ENCODE measurements at places on chromosomes 3 and 15.

- no peak for DNase-seq
- no peak overlapping the region for H3K27ac ChIP-seq
- peaks cover 2% of the 10 kb centered on the region for H3K4me1 ChIP-seq
- H3K4me3 ChIP-seq = no peak overlapping the region
Observed at GRCh38 chr15:92028389-92028724, 174.8 kb downstream of the SLCO3A1 start.

DNA sequence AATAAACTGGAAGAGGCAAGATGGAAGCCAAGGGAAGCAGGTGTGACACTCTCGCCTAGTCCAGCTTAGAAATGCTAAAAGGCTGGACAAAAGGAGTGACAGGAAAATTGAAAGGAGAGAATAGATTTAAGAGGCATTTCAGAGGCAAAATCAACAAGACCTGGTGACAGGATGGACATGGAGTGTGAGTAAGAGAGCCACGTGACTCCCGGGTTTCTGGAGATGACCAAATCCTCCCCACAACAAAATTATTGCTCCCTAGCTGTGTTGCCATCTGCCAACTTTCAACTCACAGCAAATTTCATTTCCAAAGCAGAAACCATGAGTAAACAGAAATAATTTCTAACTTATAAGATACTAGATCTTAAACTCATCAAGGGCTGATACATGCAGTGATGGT, 52.6 kb downstream of the MTHFS start:
- no peaks in the 10 kb centered on the region for H3K4me1 ChIP-seq
- peaks cover under 1% of the 10 kb centered on the region for H3K36me3 ChIP-seq
- no peak for DNase-seq
- H3K27me3 ChIP-seq = no peaks in the 10 kb centered on the region
- H3K27ac ChIP-seq = no peak overlapping the region

DNA sequence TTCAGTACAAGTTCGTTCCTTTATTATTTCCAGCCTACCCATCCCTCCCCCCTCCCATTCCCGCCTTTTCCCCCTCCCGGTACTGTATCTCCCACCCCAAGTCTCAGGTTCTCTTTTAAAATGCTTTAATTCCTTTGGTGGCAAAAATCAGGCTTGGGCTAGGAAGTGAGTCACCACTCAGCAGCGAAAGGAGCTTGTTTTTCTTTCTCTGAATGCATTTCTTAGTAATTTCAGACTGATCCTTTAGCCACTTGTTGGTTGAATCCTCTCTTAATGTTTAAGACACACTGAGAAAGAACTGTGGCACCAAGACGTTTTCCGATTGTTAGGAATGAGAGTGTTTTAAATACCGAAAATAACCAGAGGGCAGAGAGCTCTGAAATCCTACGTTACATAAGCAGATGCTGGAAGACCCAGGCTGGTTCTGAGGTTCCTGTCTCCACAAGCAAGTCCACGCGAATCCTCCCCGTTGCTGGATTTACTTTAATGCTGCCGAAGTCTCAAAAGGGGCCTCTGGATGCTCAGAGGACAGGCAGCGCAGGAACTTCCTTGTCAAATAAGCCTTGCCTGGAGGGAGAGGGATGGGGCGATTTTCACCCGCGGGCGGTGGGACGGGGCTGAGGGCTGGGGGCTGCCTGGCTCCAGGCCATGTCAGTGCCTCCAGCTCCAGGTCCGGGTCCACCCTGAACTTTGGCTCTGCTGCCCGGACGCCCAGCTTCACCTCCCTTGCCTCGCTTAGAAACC, 854 bp upstream of the COL8A1 start:
- peak overlapping the region; percentile 76 for H3K4me3 ChIP-seq
- no peak for DNase-seq
- H3K27ac ChIP-seq = no peak overlapping the region
- H3K4me1 ChIP-seq = peaks cover 9% of the 10 kb centered on the region
- no peaks in the 10 kb centered on the region for H3K36me3 ChIP-seq

- H3K27me3 ChIP-seq = no peaks in the 10 kb centered on the region
- no peaks in the 10 kb centered on the region for H3K36me3 ChIP-seq
- DNase-seq = no peak
Observed at GRCh38 chr3:186283651-186284348, 78.2 kb downstream of the DGKG start.

GRCh38 chr15:58391088-58391487, 40.7 kb upstream of the LIPC start:
- no peak overlapping the region for H3K4me3 ChIP-seq
- no peaks in the 10 kb centered on the region for H3K36me3 ChIP-seq
- no peak for DNase-seq
- no peaks in the 10 kb centered on the region for H3K27me3 ChIP-seq

- peaks cover 29% of the 10 kb centered on the region for H3K36me3 ChIP-seq
- DNase-seq = no peak
- H3K27ac ChIP-seq = no peak overlapping the region
- no peak overlapping the region for H3K4me3 ChIP-seq
- no peaks in the 10 kb centered on the region for H3K27me3 ChIP-seq
Observed at GRCh38 chr3:33401781-33402180, 38.4 kb downstream of the UBP1 start.

DNA sequence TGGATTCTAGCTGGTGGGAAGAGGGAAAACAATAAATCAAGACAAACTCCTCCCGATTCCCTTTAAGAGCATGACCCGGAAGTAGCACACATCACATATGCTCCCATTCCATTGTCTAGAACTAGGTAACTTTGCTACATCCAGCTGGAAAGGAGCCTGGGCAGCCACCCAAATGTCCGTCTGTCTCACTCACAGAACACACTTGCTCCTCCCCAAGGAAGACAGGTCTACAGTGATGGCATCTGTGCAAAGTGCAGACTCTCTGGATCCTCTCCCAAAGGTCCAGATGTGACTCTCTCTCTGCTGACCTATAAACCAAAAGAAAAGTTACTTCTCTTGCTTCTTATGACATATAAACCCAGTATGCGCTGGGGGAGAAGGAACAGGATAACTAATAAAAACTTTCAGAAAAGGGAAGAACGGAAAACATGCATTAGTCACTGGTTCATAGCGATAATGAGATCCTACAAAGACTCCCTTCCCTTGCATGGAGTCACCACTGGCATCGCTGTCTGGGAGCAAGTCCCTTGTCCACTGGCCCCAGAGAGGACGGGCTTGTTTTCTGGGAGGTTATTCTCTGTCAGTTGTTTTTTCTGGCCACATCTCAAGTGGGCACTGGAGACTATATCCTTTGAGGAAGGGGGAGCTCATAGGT, 29.8 kb upstream of the EPHB3 start:
- DNase-seq = no peak
- H3K27me3 ChIP-seq = no peaks in the 10 kb centered on the region
- H3K36me3 ChIP-seq = no peaks in the 10 kb centered on the region
- no peak overlapping the region for H3K4me3 ChIP-seq
- no peaks in the 10 kb centered on the region for H3K4me1 ChIP-seq
- no peak overlapping the region for H3K27ac ChIP-seq

GRCh38 chr3:128786434-128787020, 60.5 kb downstream of the RAB7A start:
- H3K36me3 ChIP-seq = no peaks in the 10 kb centered on the region
- H3K4me3 ChIP-seq = no peak overlapping the region
- H3K4me1 ChIP-seq = no peaks in the 10 kb centered on the region
- no peak overlapping the region for H3K27ac ChIP-seq
- DNase-seq = no peak
- no peaks in the 10 kb centered on the region for H3K27me3 ChIP-seq

- no peak for DNase-seq
- no peak overlapping the region for H3K4me3 ChIP-seq
- H3K36me3 ChIP-seq = no peaks in the 10 kb centered on the region
- H3K4me1 ChIP-seq = peaks cover 6% of the 10 kb centered on the region
- peaks cover 24% of the 10 kb centered on the region for H3K27me3 ChIP-seq
- no peak overlapping the region for H3K27ac ChIP-seq
Observed at GRCh38 chr3:37456270-37456708, 281.9 kb upstream of the LRRFIP2 start.

Data from H1 (cell line).